ENCODE measurements at places on chromosomes 7 and 10. TPM values are rescaled to one million over a fixed set of nuclear protein-coding genes. Genes with fewer than 3 reads are reported as not detected.

The KLF6 gene
- total RNA-seq, result 69.9 TPM

The PRLHR gene
- not detected for total RNA-seq

The ICA1 gene
- 9.9 TPM for total RNA-seq

The CNTNAP2 gene
- 2.3 TPM for total RNA-seq

GRCh38 chr7:18978108-18978495 is 139.3 kb downstream of the TWIST1 start:
- H3K27me3 ChIP-seq, result no peaks in the 10 kb centered on the region
- no peak overlapping the region for H3K27ac ChIP-seq
- H3K4me1 ChIP-seq, result peaks cover 9% of the 10 kb centered on the region
- no peak for DNase-seq
- no peaks in the 10 kb centered on the region for H3K36me3 ChIP-seq

DNA sequence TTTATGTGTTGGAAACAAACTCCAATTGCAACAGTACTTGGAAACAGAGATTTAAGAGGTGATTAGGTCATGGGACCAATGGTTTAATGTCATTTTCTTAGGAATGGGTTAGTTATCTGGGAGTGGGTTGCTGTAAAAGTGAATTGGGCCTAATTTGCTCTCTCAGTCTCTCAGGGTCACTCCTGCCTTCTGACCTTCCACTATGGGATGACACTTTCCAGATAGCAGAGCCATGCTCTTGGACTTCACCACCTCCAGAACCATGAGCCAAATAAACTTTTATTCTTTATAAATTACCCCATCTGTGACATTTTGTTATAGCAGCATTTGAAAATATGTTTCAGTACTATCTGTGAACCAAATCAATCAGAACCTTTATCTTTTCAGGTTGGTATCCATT is 1509.1 kb downstream of the REEP3 start:
- no peaks in the 10 kb centered on the region for H3K36me3 ChIP-seq
- no peak overlapping the region for H3K27ac ChIP-seq
- no peaks in the 10 kb centered on the region for H3K27me3 ChIP-seq
- no peak overlapping the region for H3K4me3 ChIP-seq
- DNase-seq, result no peak

DNA sequence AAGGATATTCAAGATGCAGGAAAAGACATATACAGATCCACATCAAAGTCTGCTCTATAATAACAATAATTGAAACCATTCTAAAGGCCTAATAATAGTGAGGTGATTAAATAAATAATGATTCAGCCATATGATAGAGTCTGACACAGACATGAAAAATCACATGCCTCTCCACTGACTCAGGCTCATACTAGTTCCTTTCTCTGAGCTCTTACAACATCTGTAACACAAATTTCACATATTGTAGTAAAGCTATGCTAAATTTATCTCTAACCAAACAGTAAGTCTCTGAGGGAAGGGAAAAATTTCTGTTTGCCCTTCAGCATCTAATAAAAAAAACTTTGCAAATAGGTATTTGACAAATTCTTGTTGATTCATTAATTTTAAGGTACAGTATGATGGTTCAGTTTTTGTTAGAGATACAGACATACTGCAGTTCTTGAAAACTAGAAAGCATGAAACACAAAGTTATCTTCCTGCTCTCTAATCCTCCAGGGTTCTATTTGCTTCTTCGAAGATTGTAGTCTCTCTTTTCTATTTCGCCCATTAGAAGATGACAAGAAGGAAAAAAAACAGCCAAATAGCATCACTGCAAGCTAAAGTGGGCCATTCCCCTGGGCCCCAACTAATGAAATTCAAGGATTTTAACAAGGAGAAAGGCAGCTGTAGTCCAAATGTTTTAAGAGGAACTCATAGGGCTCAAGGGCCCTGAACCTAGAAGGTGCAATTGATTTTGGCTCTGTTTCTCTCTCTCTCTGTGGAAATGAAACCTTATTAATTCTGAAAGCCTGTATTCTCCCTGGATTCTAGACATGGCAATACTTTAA is 53.9 kb downstream of the CUBN start:
- peaks cover 19% of the 10 kb centered on the region for H3K4me1 ChIP-seq
- H3K4me3 ChIP-seq, result no peak overlapping the region
- H3K27ac ChIP-seq, result no peak overlapping the region
- no peaks in the 10 kb centered on the region for H3K27me3 ChIP-seq

DNA sequence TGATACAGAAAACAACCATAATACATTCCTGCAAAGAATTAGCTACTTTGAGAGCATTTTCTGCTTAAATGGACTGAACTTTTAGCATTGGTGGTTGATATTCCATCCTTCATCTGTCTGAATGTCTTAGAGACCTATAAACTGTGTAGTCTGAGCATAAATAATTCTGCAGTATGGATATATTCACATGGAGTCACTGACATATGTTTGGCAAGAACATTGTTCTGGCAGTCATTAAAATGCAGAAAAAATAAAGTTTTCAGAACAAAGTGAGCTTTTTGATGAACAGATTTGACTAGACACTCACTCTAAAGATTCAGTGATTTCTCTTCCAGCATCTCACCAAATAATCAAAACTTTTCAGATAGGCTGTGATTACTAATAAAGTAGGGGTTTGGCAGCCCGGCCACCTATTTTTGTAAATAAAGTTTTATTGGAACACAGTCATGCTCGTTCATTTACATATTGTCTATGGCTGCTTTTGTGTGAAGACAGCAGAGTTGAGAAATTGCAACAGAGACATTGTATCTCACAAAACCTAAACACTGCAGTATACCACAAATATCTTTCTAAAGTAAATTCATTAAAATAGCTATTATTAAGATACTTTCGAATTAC is 44.1 kb upstream of the RAPGEF5 start:
- no peaks in the 10 kb centered on the region for H3K36me3 ChIP-seq
- no peak for DNase-seq
- no peak overlapping the region for H3K27ac ChIP-seq
- no peak overlapping the region for H3K4me3 ChIP-seq
- peaks cover 18% of the 10 kb centered on the region for H3K4me1 ChIP-seq

GRCh38 chr10:89548673-89549072 is 13.3 kb upstream of the SLC16A12 start:
- H3K27ac ChIP-seq, result no peak overlapping the region
- H3K36me3 ChIP-seq, result no peaks in the 10 kb centered on the region
- no peak overlapping the region for H3K4me3 ChIP-seq
- peaks cover 25% of the 10 kb centered on the region for H3K4me1 ChIP-seq
- no peak for DNase-seq

- H3K27me3 ChIP-seq, result no peaks in the 10 kb centered on the region
- no peak for DNase-seq
- H3K36me3 ChIP-seq, result no peaks in the 10 kb centered on the region
- no peak overlapping the region for H3K4me3 ChIP-seq
- H3K4me1 ChIP-seq, result no peaks in the 10 kb centered on the region
Measured at GRCh38 chr7:14954035-14954434, 51.5 kb upstream of the DGKB start.

GRCh38 chr7:94590526-94591162 is 65.3 kb downstream of the SGCE start:
- no peaks in the 10 kb centered on the region for H3K27me3 ChIP-seq
- DNase-seq, result no peak
- H3K4me3 ChIP-seq, result no peak overlapping the region
- H3K4me1 ChIP-seq, result no peaks in the 10 kb centered on the region
- no peak overlapping the region for H3K27ac ChIP-seq
- H3K36me3 ChIP-seq, result no peaks in the 10 kb centered on the region

DNA sequence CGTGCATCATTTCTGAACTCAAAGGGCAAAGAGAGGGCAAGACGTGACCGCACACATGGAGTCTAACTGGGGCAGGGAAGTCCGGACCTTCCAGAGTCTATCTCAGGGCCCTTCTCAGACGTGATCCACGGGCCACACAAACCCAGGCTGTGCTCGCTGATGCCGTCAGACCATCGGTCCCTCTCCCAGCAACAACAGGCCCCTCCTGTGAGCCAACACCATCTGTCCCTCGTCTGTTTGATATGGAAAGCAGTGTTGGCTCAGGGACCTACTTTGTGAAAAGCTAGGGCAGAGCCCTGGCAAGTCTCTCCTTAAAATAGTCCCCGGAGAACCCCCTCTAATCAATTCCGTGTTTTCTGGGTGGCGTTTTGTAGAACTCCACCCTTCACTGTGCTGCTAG is 208.8 kb downstream of the TCERG1L start:
- no peak for DNase-seq
- no peak overlapping the region for H3K27ac ChIP-seq
- H3K36me3 ChIP-seq, result no peaks in the 10 kb centered on the region
- no peaks in the 10 kb centered on the region for H3K27me3 ChIP-seq

DNA sequence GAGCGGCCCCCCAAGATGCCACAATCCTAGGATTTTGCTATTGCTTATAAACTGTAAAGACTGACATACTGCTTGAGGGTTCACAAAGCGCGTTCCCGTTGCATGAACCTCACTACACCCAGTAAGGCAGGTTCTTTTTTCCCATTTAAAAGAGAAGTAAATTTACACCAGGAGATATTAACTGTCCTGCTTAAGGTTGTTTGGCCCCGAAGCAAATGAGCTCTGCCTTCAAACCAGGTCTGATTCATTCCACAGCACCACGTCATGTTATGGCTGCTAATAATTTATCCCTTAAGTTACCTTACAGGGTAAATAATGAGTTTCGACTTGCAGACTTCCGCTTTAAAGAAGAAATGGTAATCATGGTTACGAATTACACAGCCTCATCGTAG is 559 bp upstream of the FKBP14 start:
- no peaks in the 10 kb centered on the region for H3K27me3 ChIP-seq
- no peaks in the 10 kb centered on the region for H3K36me3 ChIP-seq
- H3K4me1 ChIP-seq, result peaks cover 59% of the 10 kb centered on the region
- DNase-seq, result no peak

GRCh38 chr7:54814401-54814800 is 55.4 kb upstream of the SEC61G start:
- H3K4me3 ChIP-seq, result no peak overlapping the region
- no peak overlapping the region for H3K27ac ChIP-seq
- H3K27me3 ChIP-seq, result no peaks in the 10 kb centered on the region
- H3K36me3 ChIP-seq, result no peaks in the 10 kb centered on the region
- peaks cover 10% of the 10 kb centered on the region for H3K4me1 ChIP-seq
- DNase-seq, result no peak

GRCh38 chr10:26169466-26169865 is 47.1 kb upstream of the GAD2 start:
- H3K27ac ChIP-seq, result no peak overlapping the region
- H3K27me3 ChIP-seq, result no peaks in the 10 kb centered on the region
- H3K4me3 ChIP-seq, result no peak overlapping the region
- no peaks in the 10 kb centered on the region for H3K4me1 ChIP-seq
- DNase-seq, result no peak

- no peaks in the 10 kb centered on the region for H3K27me3 ChIP-seq
- no peak for DNase-seq
- no peak overlapping the region for H3K27ac ChIP-seq
- H3K36me3 ChIP-seq, result no peaks in the 10 kb centered on the region
- H3K4me3 ChIP-seq, result no peak overlapping the region
Measured at GRCh38 chr10:125213541-125214282, 53.3 kb upstream of the CTBP2 start.

DNA sequence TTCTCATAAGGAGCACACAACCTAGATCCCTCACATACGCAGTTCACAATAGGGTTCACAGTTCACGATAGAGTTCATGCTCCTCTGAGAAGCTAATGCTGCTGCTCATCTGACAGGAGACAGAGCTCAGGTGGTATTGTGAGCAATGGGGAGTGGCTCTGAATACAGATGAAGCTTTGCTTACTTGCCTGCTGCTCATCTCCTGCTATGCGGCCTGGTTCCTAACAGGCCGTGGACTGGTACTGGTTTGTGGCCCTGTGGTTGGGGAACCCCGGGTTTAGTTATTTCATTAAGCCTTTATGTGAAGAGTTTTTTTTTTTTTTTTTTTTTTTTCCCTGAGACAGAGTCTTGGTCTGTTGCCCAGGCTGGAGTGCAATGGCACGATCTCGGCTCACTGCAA is 19.4 kb downstream of the SLK start:
- no peaks in the 10 kb centered on the region for H3K36me3 ChIP-seq
- peak overlapping the region; percentile 23 for H3K27ac ChIP-seq
- H3K27me3 ChIP-seq, result no peaks in the 10 kb centered on the region
- no peak for DNase-seq
- H3K4me3 ChIP-seq, result no peak overlapping the region

- H3K4me3 ChIP-seq, result no peak overlapping the region
- no peaks in the 10 kb centered on the region for H3K36me3 ChIP-seq
- H3K27me3 ChIP-seq, result no peaks in the 10 kb centered on the region
- no peak for DNase-seq
Measured at GRCh38 chr7:122289426-122289825, 15.1 kb downstream of the FEZF1 start.

- no peaks in the 10 kb centered on the region for H3K36me3 ChIP-seq
- H3K27ac ChIP-seq, result peak overlapping the region; percentile 50
- no peak for DNase-seq
- peak overlapping the region; percentile 52 for H3K4me3 ChIP-seq
- H3K4me1 ChIP-seq, result no peaks in the 10 kb centered on the region
Measured at GRCh38 chr7:113087071-113087998, 708 bp upstream of the GPR85 start.

DNA sequence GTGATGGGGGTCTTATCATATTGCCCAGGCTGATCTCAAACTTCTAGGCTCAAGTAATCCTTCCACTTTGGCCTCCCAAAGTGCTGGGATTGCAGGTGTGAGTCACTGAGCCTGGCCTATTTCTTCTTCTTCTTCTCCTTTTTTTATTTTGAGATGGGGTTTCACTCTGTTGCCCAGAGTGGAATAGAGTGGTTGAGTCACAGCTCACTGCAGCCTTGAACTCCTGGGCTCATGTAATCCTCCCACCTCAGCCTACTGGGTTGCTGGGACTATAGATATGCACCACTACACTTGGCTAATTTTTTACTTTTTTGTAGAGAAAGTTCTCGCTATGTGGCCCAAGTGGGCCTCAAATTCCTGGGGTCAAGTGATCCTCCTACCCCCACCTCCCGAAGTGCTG is 124.3 kb downstream of the SKIDA1 start:
- no peaks in the 10 kb centered on the region for H3K4me1 ChIP-seq
- no peak for DNase-seq
- H3K27ac ChIP-seq, result no peak overlapping the region
- no peaks in the 10 kb centered on the region for H3K27me3 ChIP-seq
- H3K4me3 ChIP-seq, result no peak overlapping the region

GRCh38 chr7:40866601-40867000 is 731.8 kb downstream of the SUGCT start:
- no peaks in the 10 kb centered on the region for H3K4me1 ChIP-seq
- H3K4me3 ChIP-seq, result no peak overlapping the region
- H3K27ac ChIP-seq, result no peak overlapping the region
- no peaks in the 10 kb centered on the region for H3K36me3 ChIP-seq

GRCh38 chr10:47029181-47030009 is 118.2 kb downstream of the PTPN20 start:
- H3K27me3 ChIP-seq, result no peaks in the 10 kb centered on the region
- no peak for DNase-seq
- H3K4me3 ChIP-seq, result no peak overlapping the region
- no peak overlapping the region for H3K27ac ChIP-seq

Measured in esophagus squamous epithelium (tissue), 5 donors.